Activated CD4-positive, alpha-beta memory T cell treated with anti-CD3 and anti-CD28 coated beads for 36 hours (primary cell): ENCODE measurements at places on chromosomes 6 and 20. TPM values are rescaled to one million over a fixed set of nuclear protein-coding genes. Genes with fewer than 3 reads are reported as not detected.

The SNTA1 gene
- 5.6 TPM for total RNA-seq

The RFX6 gene
- total RNA-seq = not detected

The TFAP2D gene
- total RNA-seq = not detected

The EPB41L1 gene
- 0.36 TPM for total RNA-seq

The RUNX2 gene
- 33.4 TPM for total RNA-seq

The GSTA3 gene
- not detected for total RNA-seq

The RAET1L gene
- total RNA-seq = not detected

- no peak overlapping the region for H3K4me3 ChIP-seq
- H3K27me3 ChIP-seq = peaks cover 8% of the 10 kb centered on the region
- DNase-seq = no peak
- no peaks in the 10 kb centered on the region for H3K4me1 ChIP-seq
- H3K36me3 ChIP-seq = no peaks in the 10 kb centered on the region
Measured at GRCh38 chr6:46993846-46994245, 48.3 kb downstream of the ADGRF1 start.

GRCh38 chr6:154653385-154653784 is 79.8 kb upstream of the SCAF8 start:
- H3K36me3 ChIP-seq = no peaks in the 10 kb centered on the region
- DNase-seq = no peak
- H3K27ac ChIP-seq = no peak overlapping the region
- no peaks in the 10 kb centered on the region for H3K27me3 ChIP-seq

- H3K4me1 ChIP-seq = peaks cover 4% of the 10 kb centered on the region
- no peaks in the 10 kb centered on the region for H3K36me3 ChIP-seq
- no peak within 1 kb of the TSS for H3K27ac ChIP-seq
- H3K4me3 ChIP-seq = no peak within 1 kb of the TSS
Measured at GRCh38 chr20:49482621-49483017, at the start of gene KCNB1. Gene KCNB1 (minus strand): TSS chr20:49482668. CDS start chr20:49482480, 188 bp downstream.

- H3K27ac ChIP-seq = no peak overlapping the region
- H3K4me1 ChIP-seq = peaks cover 20% of the 10 kb centered on the region
- H3K27me3 ChIP-seq = no peaks in the 10 kb centered on the region
Measured at GRCh38 chr20:2914160-2914559, 40.9 kb downstream of the PTPRA start.

DNA sequence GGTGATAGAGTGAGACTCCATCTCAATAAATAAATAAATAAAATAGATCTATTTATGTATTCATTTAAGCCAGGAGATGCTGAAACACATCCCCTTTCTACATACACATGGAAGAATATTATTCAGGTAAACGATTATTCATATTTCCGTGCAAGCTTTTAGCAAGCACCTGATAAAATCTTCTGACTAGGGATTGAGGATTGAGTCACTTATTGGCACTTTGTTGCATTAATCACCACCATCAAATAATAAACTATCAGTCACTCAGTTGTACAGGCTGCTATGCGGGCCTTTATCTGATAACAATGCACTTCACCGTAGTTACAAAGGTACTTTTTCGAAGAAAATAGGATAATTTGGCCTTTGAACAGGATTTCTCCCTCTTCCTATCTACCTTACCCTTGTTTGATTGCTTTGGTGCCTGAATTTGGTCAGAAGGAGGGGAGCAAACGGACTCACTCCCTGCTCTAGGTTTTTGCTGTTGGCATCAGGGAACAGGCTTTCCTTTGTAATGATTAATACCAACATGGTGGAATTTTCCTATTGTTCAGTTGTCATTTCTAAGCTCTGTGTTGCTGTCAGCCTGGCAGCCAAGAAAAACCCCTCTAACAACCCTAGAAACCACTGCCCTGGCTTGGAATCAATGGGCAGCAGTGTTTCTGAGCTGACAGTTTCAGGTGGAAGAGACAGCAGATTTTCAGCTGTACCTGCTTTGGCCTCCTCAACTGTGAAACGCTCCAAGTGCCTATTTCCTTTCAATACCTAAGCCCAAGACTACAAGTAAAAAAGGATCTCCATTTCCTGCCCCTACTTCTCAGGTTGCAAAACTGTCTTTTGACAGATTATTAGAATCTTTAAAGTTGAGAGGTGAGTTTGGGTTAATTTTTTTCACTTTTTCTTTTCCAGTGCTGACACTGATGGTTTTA is 63.0 kb downstream of the MYB start:
- no peaks in the 10 kb centered on the region for H3K36me3 ChIP-seq
- H3K4me3 ChIP-seq = no peak overlapping the region
- no peaks in the 10 kb centered on the region for H3K4me1 ChIP-seq

DNA sequence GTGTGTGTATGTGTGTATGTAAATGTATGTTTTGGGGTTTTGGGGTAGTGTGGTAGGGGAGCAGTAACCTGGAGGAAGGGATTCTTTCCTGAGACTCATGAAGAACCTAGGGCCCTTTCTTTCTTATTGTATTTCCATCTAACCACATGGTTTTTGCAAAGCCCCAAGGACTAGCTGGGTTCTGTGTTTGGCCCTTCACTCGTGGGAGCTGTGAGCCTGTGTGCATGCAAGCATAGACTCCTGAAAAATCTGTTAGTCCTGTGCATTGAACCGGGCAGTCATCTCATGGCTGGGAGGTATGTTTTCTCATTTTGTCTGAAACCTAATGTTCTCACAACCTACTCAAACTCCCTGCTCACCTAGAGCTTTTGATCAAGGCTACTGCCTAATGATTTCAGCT is 219.1 kb downstream of the PHACTR1 start:
- no peak for DNase-seq
- H3K36me3 ChIP-seq = no peaks in the 10 kb centered on the region
- H3K4me3 ChIP-seq = no peak overlapping the region
- H3K4me1 ChIP-seq = no peaks in the 10 kb centered on the region

GRCh38 chr6:45727228-45727627 is 288.4 kb downstream of the CLIC5 start:
- no peaks in the 10 kb centered on the region for H3K4me1 ChIP-seq
- no peak overlapping the region for H3K27ac ChIP-seq
- no peak for DNase-seq
- H3K36me3 ChIP-seq = no peaks in the 10 kb centered on the region
- no peaks in the 10 kb centered on the region for H3K27me3 ChIP-seq

DNA sequence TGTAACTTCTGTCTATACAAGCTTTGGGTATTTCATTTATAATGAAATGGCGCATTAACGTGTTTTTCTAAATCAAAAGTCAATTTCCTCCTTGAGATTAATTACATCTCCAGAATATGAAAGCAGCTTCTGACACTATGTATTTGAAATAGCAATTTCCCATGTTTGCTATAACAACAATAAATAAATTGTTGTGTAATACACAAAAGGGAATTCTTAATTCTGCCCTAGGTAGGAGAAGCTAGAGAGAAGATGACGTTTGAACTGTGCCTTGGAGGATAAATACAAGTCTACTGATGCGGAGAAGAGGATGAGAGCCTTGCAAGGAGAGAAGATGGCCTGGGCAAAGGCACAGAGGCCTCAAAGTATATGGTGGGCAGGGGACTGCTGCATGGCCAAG is 7.6 kb upstream of the HLA-DOA start:
- peaks cover 12% of the 10 kb centered on the region for H3K27me3 ChIP-seq
- no peak overlapping the region for H3K4me3 ChIP-seq
- peaks cover 12% of the 10 kb centered on the region for H3K4me1 ChIP-seq
- DNase-seq = no peak
- no peaks in the 10 kb centered on the region for H3K36me3 ChIP-seq
- H3K27ac ChIP-seq = no peak overlapping the region

- no peaks in the 10 kb centered on the region for H3K4me1 ChIP-seq
- no peak overlapping the region for H3K27ac ChIP-seq
Measured at GRCh38 chr6:168100803-168101589, 22.0 kb upstream of the FRMD1 start.

DNA sequence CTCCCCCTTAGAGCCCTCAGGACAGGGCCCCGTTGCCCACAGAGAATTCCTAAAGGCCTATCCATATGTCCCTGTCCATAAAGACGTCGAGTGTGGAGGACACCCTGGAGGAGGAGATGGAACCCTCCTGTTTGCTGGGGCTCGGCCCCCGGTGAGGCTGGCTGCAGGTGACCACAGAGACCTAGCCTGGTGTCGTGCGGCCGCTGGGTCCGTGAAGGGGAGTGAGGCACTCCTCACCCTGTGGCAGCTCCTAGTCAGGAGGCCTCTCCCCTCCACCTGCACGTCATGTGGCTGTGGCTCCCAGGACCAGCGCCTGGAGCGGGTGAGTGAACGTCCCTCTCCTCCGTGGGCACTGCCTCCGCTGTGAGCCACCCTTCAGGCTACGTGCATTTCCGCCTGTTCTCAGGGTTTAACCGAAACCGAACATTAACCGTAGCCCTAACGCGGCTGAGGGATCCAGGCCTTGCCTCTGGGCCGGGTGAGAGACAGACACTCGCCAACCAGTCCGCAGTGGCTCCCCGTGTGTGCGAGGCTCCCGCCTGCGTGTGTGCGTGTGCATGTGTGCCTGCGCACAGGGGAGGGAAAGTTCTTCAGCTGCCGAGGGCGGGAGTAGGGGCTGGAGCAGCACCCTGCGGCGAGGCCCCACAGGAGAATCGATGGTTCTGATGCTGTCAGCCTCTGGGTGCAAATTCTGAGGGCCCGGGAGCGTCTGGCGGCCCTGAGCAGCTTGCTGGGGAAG is 5.9 kb upstream of the TCEA2 start:
- no peak for DNase-seq
- no peak overlapping the region for H3K27ac ChIP-seq
- no peaks in the 10 kb centered on the region for H3K36me3 ChIP-seq
- peaks cover 14% of the 10 kb centered on the region for H3K4me1 ChIP-seq

DNA sequence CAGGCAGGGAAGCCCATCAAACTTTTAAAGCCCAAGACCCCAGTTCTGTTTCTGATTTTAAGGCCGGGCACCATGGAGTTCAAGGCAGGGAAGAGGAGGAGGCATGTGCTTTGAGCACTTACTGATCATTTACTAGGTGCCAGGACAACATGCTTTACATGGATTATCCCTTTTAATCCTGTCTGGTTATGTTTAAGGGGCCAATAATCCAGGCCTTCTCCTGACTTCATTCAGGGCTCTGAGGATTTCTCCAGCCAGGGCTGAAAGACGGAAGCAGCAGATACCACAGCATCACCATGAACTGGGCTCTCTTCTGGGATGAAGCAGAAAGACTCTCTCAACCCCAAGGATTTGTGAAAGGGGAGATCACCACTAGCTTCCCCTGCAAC is 4.1 kb downstream of the CCND3 start:
- peaks cover 74% of the 10 kb centered on the region for H3K36me3 ChIP-seq
- H3K4me3 ChIP-seq = peak overlapping the region; percentile 99
- H3K27ac ChIP-seq = peak overlapping the region; percentile 90

DNA sequence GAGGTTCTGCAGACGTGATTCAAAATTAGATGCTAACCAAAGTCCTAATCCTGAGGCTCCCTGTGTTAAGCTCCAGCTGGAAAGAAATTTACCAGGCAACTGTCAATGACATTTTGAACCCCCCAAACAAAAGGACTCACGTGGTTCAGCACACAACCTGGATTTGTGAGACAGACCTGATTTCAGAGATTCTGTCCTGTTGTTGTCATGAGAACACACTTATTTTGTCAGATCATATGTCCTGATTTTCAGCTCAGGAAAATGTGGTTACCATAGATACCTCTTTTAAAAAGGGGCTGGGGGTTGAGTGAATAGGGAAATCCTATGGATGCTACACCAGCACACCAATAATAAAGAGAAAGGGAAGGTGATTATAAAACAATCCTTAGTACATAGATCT is 61.6 kb downstream of the MTFR2 start:
- H3K4me3 ChIP-seq = no peak overlapping the region
- no peaks in the 10 kb centered on the region for H3K4me1 ChIP-seq
- DNase-seq = no peak
- H3K36me3 ChIP-seq = no peaks in the 10 kb centered on the region
- H3K27ac ChIP-seq = no peak overlapping the region
- peaks cover 4% of the 10 kb centered on the region for H3K27me3 ChIP-seq

- peaks cover 57% of the 10 kb centered on the region for H3K36me3 ChIP-seq
- no peak for DNase-seq
- H3K4me1 ChIP-seq = peaks cover 20% of the 10 kb centered on the region
- H3K4me3 ChIP-seq = no peak overlapping the region
- H3K27me3 ChIP-seq = no peaks in the 10 kb centered on the region
Measured at GRCh38 chr20:49948178-49948577, 12.0 kb downstream of the RNF114 start.

DNA sequence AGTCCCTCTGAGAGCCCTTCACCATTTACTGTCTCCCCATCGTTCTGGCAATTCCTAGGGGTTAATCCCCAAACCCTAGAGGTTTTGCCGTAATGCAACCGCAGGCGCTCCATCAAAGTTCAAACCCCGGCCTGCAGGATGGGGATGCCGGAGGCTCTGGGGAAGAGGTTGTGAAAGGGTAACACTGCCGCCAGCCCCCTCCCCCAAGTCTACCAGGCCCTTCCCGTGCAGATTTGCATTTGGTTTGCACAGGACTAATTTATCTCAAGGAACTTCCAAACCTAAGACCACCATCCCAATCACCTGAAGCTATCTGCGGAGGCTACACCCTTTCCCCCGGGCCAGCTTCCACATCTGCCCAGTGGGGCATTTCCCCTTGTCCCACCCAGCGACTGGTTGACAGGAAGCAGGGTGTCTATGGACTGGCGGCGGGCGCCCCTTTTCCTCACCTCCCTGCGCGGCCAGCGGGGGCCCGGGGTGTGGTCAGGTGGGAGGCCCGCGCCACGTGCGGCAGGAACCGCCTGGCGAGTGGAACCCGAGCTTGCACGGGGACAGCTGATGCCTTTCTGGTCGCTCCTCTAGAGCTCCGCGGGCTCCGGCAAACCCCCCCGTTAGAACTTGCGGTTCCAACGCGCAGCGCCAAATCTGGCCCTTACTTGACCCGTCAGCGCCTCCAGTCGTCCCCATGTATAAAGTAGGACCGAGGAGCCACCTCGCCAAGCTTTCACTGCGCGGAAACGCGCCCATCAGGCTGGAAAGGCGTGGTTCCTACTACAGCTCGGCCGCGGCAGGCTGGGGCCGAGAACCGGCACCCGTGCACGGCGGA is 9.4 kb upstream of the SLC4A11 start:
- no peaks in the 10 kb centered on the region for H3K36me3 ChIP-seq
- peak; percentile 46 for DNase-seq
- peaks cover 19% of the 10 kb centered on the region for H3K27me3 ChIP-seq
- H3K4me3 ChIP-seq = peak overlapping the region; percentile 16

DNA sequence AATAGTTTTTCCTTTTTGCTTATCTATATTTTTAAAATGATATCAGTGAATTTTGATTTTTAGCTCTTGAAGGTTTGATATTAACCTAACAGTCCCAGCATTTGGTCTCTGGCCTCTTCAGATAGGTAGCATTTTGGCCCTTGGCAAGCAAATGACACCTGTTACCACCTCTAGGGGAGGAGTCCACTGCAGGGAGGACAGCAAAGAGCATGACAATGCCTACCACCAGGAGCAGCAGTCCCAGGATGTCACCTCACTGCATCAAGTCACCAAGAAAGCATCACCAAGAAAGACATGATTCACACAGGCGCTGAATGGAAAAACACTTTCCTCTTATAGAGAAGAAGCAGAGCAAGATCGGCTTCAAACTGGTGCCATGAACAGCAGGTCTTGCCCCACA is 224.3 kb downstream of the UBE3D start:
- no peak for DNase-seq
- no peaks in the 10 kb centered on the region for H3K4me1 ChIP-seq
- no peak overlapping the region for H3K27ac ChIP-seq

GRCh38 chr6:37688078-37688850 is 9.4 kb downstream of the MDGA1 start:
- H3K27me3 ChIP-seq = no peaks in the 10 kb centered on the region
- DNase-seq = no peak
- peaks cover 6% of the 10 kb centered on the region for H3K4me1 ChIP-seq
- H3K4me3 ChIP-seq = no peak overlapping the region
- no peak overlapping the region for H3K27ac ChIP-seq
- H3K36me3 ChIP-seq = no peaks in the 10 kb centered on the region
